Nephron progenitor cell (in vitro differentiated cells): ENCODE measurements at places on chromosomes 3 and 15.

GRCh38 chr3:45557471-45557870, 37.1 kb upstream of the LIMD1 start:
- no peak for DNase-seq

GRCh38 chr15:69554279-69554961, 101.8 kb downstream of the RPLP1 start:
- no peak for DNase-seq

DNA sequence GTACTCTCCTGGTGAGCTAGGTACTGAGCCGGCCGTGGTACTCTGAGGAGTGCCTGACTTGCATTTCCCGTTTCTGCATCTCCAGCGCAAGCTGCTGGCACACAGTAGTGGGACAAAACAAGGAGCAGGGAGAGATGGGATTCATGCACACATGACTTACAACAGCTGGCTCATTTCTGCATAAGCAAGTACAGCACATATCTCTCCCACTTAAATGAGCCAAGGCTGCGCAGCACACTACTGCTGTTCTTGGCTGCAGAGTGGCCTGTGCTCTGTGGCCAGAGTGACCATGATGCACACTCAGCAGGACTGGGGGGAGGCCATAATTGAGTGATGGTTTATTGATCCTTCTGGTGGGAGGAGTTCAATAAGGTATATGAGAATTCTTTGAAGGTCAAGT, 59.2 kb upstream of the ABHD17C start:
- DNase-seq: no peak

GRCh38 chr3:182722907-182723306, 70.4 kb upstream of the ATP11B start:
- DNase-seq: no peak

DNA sequence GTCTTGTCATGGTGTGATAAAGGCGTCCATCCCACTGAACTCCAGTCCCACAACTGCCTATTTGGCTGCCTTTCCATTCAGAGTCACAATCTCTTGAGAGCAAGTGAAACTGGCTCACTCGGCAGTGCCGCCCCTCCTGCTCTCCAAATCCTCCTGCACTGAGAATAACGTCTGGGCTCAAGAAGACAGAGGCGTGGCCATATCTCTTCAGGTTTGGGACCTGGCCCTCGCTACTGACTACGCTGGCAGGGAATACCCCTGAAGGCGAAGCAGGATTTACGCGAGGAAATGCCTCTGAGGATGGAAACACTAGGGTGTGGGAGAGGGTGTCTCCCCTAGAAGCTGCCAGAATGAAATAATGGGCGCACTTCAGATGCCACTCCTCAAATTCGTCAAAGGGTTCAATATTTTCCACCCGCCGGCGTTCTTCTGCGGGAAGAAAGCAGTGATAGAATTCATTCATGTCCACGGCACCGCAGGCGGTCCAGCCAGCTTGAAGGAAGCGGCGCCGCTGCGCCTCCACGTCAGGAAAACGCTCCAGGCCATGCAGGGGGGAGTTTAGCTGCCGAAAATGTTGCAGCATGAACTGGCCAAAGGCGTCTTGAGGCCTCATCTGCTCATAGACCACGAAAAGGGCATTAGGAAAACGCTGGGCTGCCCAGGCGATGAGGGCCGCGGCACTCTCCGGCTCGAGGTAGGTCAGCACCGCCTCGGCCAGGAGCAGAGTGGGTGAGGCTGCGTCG, 985 bp downstream of the LCMT2 start:
- DNase-seq: peak; percentile 38

DNA sequence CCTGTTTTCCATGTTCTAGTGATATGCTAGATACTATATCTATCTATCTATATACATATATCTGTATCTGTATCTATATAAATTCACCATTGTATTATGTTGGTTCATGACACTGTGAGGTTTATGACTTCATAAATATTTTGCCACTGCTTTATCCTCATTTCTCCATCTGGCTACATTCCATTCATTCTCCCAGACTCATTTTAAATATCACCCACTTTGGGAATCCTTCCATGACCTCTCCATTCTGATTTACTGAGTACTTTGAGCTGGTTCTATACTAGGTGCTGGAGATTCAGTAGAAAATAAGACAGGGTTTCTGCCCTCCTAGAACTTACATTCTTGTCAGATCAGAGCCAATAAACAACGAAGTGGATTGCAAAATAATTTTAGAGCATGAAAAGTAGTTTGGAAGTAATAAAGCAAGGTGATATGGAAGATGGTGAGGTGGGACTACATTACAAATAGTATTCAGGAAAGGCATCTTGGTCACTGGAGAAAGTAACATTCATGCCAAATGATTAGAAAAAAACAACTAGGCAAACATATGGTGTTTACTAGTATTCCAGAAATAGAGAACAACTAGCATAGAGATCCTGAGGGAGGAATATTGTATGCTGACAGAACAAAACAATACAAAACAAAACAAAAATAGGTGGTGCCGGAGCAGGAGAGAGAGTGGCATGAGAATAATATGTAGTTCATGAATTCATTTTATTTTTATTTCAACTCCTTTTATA, 11.6 kb upstream of the PLSCR4 start:
- DNase-seq: no peak

GRCh38 chr3:146561879-146562278, 17.5 kb upstream of the PLSCR1 start:
- no peak for DNase-seq

DNA sequence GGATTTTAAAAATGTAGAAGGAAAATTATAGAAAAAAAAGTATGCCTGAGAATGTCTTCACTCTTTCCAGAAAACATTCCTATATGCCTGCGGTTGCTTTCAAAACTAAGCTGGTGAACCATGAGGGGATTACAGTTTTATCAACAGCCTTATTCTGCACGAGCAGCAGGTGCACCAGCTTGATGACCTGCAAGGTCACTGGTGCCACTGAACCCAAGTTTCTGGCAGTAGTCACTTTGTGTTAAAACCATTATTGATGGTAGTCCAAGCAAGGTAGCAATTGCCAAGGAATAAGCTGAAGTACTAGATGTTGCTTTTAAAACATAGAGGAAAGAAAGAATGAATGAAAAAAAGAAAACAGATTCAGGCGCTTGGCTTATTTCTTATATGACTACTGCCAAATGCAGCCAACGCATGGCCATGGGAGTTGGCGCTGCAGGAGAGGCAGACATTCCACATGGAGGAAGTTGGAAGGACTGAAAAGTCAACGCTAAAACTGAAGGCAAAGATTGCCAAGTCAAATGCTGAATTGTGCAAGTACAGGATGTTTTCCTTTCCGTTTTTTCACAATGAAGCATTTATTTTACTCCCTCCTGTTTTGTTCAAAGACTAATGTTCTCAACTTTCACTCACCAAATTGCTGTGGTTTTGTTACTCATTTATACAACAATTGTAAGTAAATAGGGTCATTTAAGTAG, 601.4 kb downstream of the CADM2 start:
- no peak for DNase-seq

DNA sequence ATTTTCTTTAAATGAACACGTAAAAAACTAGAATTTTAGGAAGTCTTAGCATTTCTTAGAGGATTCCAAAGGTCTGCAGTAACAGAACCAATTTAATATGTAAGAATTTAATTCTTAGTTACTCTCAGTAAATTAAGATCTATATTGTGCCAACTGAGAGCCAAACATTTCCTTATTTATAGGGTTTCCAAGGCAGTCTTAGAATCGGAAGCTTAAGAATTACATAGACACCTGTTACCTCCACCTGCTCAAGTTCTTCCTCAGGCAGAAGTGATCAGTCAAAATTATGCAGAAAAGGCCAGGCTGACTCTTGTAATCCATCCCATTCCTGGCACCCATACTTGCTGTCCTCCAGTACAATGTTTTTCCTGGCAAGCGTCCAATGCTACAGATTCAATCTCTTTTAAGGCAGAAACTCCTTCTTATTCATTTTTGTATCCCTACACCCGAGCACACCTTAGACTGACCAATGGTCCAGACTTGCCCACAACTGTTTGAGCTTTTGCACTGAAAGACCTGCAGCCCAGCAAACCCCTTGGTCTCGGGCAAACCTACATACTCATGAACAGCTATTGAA, 64.3 kb downstream of the NCEH1 start:
- no peak for DNase-seq

- DNase-seq: no peak
Measured at GRCh38 chr3:133455960-133456359, 56.1 kb downstream of the BFSP2 start.

DNA sequence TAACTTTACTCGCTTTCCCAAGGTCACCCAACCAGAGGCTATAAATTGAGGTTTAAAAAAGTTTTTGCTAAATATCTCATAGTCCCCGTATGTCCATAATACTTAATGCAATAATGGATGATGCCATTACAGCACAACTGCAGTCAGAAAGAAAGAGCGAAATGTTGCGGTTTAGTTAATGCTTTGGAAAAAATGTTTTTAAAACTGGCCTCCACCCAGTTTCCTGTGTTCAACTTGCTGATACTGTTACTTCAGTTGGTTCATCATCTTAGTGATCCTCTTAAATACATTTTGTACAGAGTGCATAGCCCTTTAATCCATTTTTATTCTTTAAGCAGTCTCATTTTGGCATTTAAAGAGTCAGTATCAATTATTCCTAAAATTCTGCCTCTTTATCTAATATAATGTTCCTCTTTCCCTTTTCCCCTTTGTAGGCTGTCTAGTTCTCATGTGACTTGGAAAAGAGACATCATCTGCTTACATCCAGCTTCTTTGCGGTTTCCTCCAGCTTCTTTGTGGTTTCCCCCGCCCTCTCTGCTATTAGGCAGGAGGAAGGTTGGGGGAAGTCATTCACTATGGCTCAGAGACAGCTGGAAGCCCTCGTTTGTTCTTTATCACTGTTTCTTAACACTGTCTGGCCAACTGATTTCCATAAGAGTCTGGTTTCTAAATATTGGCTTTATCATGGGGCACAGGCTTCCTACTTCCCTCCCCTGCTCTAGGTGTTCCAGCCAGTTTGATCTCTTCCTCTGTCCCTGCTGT, 154.3 kb downstream of the GOLIM4 start:
- no peak for DNase-seq

- DNase-seq: peak; percentile 96
Measured at GRCh38 chr3:127458696-127459604, 131.6 kb downstream of the TPRA1 start.

DNA sequence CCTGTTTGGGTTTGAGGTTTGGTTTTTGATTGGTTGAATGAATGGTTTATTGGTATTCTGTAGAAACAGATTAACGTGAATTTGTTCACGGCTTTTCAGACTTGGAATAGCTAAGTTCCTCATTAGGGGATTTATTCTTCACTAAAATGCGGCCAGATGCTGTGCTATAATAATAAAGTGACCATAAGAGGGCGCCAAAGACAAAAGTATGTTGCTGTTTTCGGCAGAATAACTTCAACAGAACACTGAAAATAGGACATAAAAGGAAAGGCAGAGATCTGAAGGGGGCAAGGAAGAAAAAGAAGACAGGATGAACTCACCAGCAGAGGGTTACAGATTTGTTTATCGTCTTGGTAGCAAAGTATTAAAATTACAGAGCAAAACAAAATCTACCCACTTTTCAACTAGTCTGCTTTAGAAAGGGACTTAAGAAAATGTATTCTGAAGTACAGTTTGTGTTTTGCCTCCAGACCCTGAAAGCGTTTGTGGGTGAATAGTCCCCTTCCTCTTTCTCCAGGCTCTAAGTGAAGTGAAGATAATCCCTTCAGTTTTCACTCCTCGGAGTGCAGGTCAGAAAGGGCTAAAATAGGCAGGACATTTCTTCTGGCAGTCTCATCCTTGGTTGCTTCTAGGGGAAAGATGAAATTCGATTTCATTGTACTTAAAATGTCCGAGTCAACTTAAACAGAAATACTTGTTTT, 147.6 kb downstream of the IL20RB start:
- peak; percentile 42 for DNase-seq

- DNase-seq: no peak
Measured at GRCh38 chr15:63382966-63383710, 1.5 kb upstream of the CA12 start.

GRCh38 chr3:166248784-166249183, 411.6 kb upstream of the BCHE start:
- no peak for DNase-seq

- DNase-seq: no peak
Measured at GRCh38 chr3:151330899-151331298, 1.6 kb upstream of the P2RY13 start.

- DNase-seq: no peak
Measured at GRCh38 chr3:11459186-11459824, 184.4 kb downstream of the VGLL4 start.

GRCh38 chr3:193939527-193939926, 196.4 kb upstream of the HES1 start:
- DNase-seq: no peak

DNA sequence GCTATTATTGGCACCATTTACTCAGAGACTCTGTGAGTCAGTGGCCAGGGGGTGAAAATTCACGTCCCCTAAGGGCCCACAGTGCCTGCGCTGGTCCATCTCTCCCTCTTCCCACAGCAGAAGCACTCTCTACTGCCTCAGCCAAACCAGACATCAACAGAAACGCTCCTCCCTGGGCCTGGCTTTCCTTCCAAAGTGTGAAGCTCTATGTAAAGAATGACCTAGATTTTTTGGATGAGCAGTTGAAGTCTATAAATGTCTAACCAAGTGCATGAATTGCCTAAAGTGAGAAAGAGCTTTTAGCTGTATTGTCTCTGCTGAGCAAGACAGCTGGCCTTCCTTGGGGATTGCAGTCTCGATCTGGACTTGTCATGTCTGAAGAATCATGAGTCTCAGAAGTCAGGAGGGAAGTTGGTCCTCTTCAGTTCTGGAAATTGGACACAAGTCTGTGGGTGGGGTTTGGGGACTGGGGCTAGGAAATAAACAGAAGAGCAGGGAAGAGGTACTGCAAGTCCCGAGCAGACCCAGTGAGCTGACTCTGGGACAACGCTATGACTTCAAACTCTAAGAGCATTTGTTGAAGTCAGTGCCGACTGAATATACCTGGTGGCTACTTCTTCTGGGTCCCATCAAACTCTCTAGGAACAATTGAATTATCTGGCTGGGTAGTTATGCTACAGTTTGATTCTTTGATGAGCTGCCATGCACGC, 29.0 kb downstream of the RASGRP1 start:
- no peak for DNase-seq
